ENCODE measurements at places on chromosomes 12 and 14.
A peak's percentile ranks its signal among the peaks of the same experiment; 100 is the strongest.

- H3K36me3 ChIP-seq, result no peaks in the 10 kb centered on the region
- H3K27ac ChIP-seq, result no peak overlapping the region
- peaks cover 33% of the 10 kb centered on the region for H3K27me3 ChIP-seq
- no peak for DNase-seq
- no peak overlapping the region for H3K4me3 ChIP-seq
- no peaks in the 10 kb centered on the region for H3K4me1 ChIP-seq
Measured at GRCh38 chr12:4984971-4985370, 58.7 kb upstream of the KCNA5 start.

DNA sequence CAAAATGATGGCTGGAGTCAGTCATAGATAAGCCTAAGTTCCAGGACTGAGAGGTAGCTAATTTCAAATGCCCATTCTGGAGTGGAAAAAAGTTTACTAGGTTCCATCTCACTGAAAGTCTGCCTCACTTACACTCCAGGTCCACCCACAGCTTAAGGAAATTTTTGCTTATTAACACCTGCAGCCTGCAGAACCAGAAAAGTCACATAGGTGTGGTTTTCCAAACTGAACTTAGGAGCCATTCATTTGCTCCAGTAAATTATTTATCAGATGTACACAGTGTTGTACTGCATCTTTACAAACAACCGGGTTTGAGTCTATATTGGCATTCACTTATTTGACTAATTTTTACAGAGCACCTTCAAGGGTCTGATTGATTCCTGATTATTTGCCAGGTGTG is 157.4 kb upstream of the ARID2 start:
- no peaks in the 10 kb centered on the region for H3K27me3 ChIP-seq
- no peaks in the 10 kb centered on the region for H3K36me3 ChIP-seq
- no peaks in the 10 kb centered on the region for H3K4me1 ChIP-seq
- no peak overlapping the region for H3K27ac ChIP-seq
- no peak overlapping the region for H3K4me3 ChIP-seq

- no peak for DNase-seq
- no peak overlapping the region for H3K27ac ChIP-seq
- no peak overlapping the region for H3K4me3 ChIP-seq
- H3K36me3 ChIP-seq, result peaks cover 9% of the 10 kb centered on the region
Measured at GRCh38 chr12:110575326-110575725, 7.8 kb downstream of the PPTC7 start.

GRCh38 chr12:7005311-7005710 is 13.0 kb downstream of the LPCAT3 start:
- no peak overlapping the region for H3K27ac ChIP-seq
- peaks cover 15% of the 10 kb centered on the region for H3K36me3 ChIP-seq
- H3K4me3 ChIP-seq, result no peak overlapping the region
- no peak for DNase-seq
- H3K4me1 ChIP-seq, result peaks cover 13% of the 10 kb centered on the region

- H3K36me3 ChIP-seq, result peaks cover 79% of the 10 kb centered on the region
- no peaks in the 10 kb centered on the region for H3K27me3 ChIP-seq
- H3K27ac ChIP-seq, result peak overlapping the region; percentile 82
Measured at GRCh38 chr12:110444455-110444854, 5.7 kb downstream of the ARPC3 start.

GRCh38 chr14:59308673-59309072 is 120.2 kb downstream of the DAAM1 start:
- no peak overlapping the region for H3K27ac ChIP-seq
- peaks cover 1% of the 10 kb centered on the region for H3K36me3 ChIP-seq
- H3K4me3 ChIP-seq, result no peak overlapping the region
- no peak for DNase-seq

GRCh38 chr12:50505675-50506530 is 1.1 kb downstream of the DIP2B start:
- H3K36me3 ChIP-seq, result peaks cover 8% of the 10 kb centered on the region
- H3K27ac ChIP-seq, result peak overlapping the region; percentile 53
- DNase-seq, result no peak

GRCh38 chr12:133180669-133181068 is 626 bp upstream of the ZNF268 start:
- no peak for DNase-seq
- H3K4me1 ChIP-seq, result peaks cover 28% of the 10 kb centered on the region
- H3K27ac ChIP-seq, result no peak overlapping the region
- peaks cover 21% of the 10 kb centered on the region for H3K36me3 ChIP-seq
- no peak overlapping the region for H3K4me3 ChIP-seq

DNA sequence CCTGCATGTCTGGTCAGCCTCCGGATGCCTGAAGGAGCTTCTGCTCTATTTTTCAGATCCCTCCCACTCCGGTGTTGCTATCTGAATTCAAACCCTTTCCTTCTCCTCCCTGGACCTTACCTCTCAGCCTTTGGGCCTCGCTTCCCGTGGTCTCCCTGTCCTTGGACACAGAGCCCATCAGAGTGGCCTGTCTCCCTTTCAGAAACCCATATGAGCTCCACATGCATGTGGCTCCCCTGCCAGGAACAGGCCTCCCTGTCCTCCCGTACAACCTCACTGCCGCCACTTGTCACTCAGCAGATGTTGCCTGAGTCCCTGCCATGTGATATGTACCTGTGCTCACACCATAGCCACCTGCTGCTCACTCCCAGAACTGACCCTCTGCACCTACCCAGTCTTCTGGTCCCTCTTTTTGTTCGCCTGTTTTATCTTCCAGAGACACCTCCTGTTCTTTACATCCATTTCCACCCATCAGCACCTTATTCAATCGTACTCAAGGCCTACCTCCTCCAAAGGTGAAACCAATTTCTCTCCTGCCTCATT is 182.5 kb downstream of the ZFP36L1 start:
- DNase-seq, result no peak
- H3K27ac ChIP-seq, result no peak overlapping the region
- H3K4me3 ChIP-seq, result no peak overlapping the region
- no peaks in the 10 kb centered on the region for H3K36me3 ChIP-seq
- H3K27me3 ChIP-seq, result no peaks in the 10 kb centered on the region

- DNase-seq, result no peak
- H3K27ac ChIP-seq, result no peak overlapping the region
- H3K4me3 ChIP-seq, result no peak overlapping the region
- H3K27me3 ChIP-seq, result no peaks in the 10 kb centered on the region
- no peaks in the 10 kb centered on the region for H3K4me1 ChIP-seq
- H3K36me3 ChIP-seq, result no peaks in the 10 kb centered on the region
Measured at GRCh38 chr14:46820291-46820690, 168.7 kb upstream of the RPL10L start.

DNA sequence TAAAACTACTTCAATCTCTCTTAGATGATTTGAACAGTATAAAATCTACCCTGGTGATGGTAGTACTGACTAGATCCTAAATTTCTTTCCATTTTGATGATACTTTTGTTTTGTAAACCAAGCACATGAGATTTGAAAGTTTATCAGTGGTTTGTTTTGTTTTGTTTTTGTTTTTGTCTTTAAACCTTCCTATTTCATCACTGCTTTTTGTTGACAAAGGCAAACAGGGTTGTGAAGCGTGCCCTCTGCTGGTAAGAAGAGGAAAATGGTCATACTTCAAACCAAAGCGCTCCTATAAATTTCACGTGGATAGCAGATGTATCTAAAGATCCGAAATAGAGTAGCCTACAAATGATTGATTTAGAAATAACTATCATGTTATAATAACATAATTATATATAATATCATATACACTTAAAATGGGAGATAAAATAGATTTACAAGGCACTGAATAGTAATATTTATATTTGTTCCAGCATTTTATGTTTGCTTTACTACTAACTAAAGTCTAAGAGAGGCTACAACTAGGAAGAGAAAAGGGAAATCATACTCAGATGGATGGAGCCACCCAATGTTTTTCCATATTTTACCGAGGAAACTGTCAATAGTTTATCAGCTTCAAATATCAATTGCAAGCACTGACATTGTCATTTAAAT is 254.0 kb upstream of the USP15 start:
- no peaks in the 10 kb centered on the region for H3K27me3 ChIP-seq
- H3K36me3 ChIP-seq, result no peaks in the 10 kb centered on the region
- H3K4me3 ChIP-seq, result no peak overlapping the region

DNA sequence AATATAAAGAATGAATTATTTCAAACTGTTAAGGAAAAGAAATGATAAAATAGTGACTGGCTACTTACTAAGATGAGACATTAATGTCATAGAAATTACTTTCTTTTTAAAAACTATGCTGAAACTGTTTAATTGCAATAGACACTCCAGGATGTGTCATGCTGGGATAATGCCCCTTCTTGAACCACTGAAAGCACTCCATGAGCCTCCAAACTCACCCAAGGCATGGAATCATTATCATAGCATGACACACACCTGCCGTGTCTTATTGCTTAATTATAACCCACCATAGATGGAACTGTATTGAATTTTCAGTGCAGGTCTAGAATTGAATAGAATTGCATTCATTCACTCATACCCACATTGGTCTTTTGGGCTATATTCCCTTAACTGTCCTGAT is 4.3 kb downstream of the MBIP start:
- DNase-seq, result no peak
- H3K36me3 ChIP-seq, result peaks cover 20% of the 10 kb centered on the region
- no peak overlapping the region for H3K4me3 ChIP-seq

DNA sequence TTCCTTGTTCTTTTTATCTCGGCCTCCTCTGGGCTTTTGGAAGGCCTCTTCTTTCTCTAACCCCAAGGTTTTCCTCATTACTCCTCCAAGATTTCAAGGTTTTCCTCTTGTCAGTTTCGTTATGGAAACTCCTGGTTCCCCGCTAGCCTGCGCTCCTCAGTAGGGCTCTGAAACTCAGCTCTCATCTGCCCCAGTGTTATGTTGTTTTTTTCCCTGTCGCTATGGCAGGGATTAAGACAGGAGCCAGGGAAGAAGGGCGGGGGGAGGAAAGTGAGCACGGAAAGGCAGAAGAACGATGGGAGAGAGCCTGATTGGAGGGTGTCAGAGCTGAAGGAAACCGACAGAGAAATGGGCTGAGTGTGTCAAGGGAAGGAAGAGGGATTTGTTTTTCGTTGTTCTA is 26.5 kb upstream of the JDP2 start:
- no peak overlapping the region for H3K4me3 ChIP-seq
- no peak overlapping the region for H3K27ac ChIP-seq
- H3K27me3 ChIP-seq, result peaks cover 14% of the 10 kb centered on the region
- DNase-seq, result no peak
- H3K36me3 ChIP-seq, result peaks cover 2% of the 10 kb centered on the region
- H3K4me1 ChIP-seq, result no peaks in the 10 kb centered on the region

DNA sequence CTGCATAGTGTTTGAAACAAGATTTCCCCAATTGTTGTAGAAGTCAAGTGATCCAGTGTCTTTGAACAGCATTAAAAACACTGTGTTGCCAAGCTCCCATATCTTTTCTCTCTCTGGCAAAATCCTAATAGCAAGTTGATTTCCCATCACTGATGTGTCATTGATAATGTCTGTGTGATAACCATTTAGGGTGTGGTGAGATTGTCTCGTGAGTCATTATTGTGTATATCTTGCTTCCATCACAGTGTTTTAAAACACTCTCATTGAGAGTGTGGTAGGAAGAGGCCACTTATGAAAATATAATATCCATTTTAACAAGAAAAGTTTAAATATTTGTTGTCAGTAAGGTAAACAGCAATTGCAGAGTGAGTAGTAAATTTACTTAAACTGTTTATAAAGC is 74.7 kb downstream of the PRORP start:
- no peak for DNase-seq
- peaks cover 24% of the 10 kb centered on the region for H3K4me1 ChIP-seq
- H3K27ac ChIP-seq, result peak overlapping the region; percentile 50
- H3K27me3 ChIP-seq, result no peaks in the 10 kb centered on the region

GRCh38 chr12:4148418-4149056 is 125.0 kb upstream of the CCND2 start:
- peak overlapping the region; percentile 29 for H3K27ac ChIP-seq
- DNase-seq, result no peak
- H3K27me3 ChIP-seq, result no peaks in the 10 kb centered on the region
- H3K4me1 ChIP-seq, result peaks cover 63% of the 10 kb centered on the region
- H3K4me3 ChIP-seq, result no peak overlapping the region
- H3K36me3 ChIP-seq, result no peaks in the 10 kb centered on the region

- no peaks in the 10 kb centered on the region for H3K4me1 ChIP-seq
- H3K27me3 ChIP-seq, result no peaks in the 10 kb centered on the region
- no peak for DNase-seq
Measured at GRCh38 chr12:67419810-67420209, 150.7 kb downstream of the CAND1 start.

- H3K4me3 ChIP-seq, result no peak overlapping the region
- no peaks in the 10 kb centered on the region for H3K36me3 ChIP-seq
- no peak overlapping the region for H3K27ac ChIP-seq
Measured at GRCh38 chr12:84463741-84464495, 448.7 kb downstream of the SLC6A15 start.

GRCh38 chr12:113463746-113464451 is 7.8 kb downstream of the LHX5 start:
- no peak overlapping the region for H3K27ac ChIP-seq
- no peaks in the 10 kb centered on the region for H3K36me3 ChIP-seq
- peaks cover 21% of the 10 kb centered on the region for H3K4me1 ChIP-seq
- no peak for DNase-seq
- peaks cover 96% of the 10 kb centered on the region for H3K27me3 ChIP-seq

DNA sequence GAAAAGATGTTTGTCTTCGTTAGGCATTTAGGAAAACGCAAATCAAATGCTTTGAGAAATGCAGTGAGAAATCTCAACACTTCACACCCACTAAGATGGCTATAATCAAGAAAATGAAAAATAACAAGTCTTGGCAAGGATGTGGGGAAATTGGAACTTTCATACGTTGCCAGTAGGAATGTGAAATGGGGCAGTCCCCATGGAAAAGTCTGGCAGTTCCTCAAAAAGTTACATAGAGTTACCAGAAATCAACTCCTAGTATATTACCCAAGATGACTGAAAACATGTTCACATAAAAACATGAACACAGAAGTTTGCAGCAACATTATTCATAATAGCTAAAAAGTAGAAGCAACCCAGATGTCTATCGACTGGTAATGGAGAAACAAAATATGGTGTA is 41.5 kb upstream of the LRTM2 start:
- H3K36me3 ChIP-seq, result peaks cover 18% of the 10 kb centered on the region
- no peak overlapping the region for H3K4me3 ChIP-seq
- DNase-seq, result no peak
- peaks cover 16% of the 10 kb centered on the region for H3K4me1 ChIP-seq

DNA sequence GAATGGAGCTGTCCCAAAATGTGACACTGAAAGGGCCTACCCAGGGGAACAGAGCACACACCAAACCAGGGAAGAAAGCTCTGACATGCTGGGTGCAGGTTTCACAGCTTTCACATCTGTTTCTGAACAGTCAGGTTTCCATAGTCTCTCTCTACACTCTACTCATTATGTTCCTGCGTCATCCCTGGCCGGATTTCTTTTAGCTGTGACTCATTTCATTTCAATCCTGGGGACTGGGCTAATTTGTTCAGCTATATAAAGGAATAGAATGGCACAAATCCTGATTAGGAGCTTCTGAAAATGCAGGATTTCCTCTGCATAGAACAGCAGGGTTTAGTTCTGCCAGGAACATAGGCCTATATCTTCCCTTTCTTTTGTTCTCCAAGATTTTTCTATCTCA is 649.8 kb downstream of the RPS29 start:
- no peaks in the 10 kb centered on the region for H3K4me1 ChIP-seq
- no peak for DNase-seq
- H3K4me3 ChIP-seq, result no peak overlapping the region
- no peaks in the 10 kb centered on the region for H3K36me3 ChIP-seq
- no peak overlapping the region for H3K27ac ChIP-seq
